ENCODE measurements at places on chromosomes 3 and 15.
A peak's percentile ranks its signal among the peaks of the same experiment; 100 is the strongest.

DNA sequence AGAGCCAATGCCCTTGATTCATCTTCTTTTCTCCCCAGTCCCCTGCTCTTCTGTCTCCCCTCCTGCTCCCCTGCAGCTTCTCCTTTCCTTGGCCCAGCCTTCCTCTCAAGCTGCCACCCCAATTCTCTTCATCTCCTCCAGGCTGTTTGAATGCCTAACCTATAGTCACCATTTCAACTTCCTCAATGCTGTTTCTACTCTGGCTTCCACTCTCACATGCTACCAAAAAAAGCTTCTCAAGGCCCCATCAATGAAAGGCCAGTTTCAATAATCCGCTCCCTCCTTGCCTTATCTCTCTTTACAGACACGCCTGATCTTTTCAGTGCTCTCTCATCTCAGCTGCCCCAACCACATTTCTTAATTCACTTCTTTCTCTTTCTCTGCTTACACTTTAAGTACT is 212.2 kb upstream of the GPR149 start:
- no peak for DNase-seq

DNA sequence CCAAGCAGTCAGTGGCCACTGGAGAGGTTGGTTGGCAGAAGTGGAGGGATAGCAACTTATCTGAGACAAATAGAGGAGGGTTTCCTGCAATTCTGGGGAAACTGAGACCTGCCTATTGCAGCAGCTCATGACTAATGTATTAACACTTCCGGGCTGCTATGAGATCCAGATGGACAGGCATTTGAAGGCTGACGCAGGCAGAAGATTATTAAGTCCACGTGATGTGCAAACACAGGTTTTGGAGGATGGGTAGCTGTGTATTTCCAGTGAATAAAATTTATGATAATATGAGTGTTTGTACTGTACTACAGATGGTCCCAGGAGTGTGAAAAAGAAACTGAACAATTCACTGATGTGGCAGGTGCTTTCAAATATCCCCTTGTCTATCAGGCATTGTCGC is 28.5 kb upstream of the CFAP161 start:
- DNase-seq: no peak

DNA sequence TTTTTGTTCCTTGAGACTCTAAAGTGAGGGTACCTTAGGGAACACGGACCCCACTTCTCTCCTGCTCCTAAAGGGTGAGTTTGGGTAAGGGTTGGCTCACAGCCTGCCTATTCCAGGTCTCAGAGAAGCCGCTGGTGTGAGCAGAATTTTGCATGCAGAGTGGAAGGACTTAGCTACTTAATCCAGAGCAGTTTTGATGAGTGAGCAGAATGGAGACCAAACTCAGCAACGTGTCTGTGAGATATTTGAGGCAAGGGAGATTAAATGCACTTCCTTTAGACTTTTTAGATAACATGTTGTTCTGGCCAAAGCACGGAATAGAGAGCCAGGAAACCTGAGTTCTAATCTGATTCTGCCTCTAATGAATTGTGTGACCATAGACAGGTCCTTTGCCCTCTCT is 5.1 kb downstream of the SLC24A1 start:
- no peak for DNase-seq

DNA sequence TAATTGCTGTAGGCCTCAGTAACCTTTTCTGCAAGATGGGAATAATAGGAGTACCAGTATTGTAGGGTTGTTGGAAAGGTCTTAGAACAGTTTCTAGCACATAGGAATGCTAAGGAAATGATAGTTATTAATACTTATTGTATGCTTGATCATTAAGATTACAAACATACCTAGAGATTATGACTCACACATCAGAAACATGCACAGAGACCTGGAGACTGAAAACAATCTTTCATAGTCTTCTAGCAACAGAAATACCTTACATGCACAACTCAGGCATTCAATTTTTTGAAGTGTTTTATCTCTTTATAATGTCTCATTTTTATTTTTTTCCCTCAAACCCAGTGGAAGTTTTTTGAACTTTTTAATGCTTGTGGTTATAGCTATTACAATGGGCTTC is 104.4 kb upstream of the ZBTB20 start:
- DNase-seq: no peak

GRCh38 chr15:36183201-36183600 is 396.2 kb upstream of the CDIN1 start:
- no peak for DNase-seq

- no peak for DNase-seq
These were observed 373.3 kb downstream of the GAP43 start for GRCh38 chr3:115996420-115997108.

DNA sequence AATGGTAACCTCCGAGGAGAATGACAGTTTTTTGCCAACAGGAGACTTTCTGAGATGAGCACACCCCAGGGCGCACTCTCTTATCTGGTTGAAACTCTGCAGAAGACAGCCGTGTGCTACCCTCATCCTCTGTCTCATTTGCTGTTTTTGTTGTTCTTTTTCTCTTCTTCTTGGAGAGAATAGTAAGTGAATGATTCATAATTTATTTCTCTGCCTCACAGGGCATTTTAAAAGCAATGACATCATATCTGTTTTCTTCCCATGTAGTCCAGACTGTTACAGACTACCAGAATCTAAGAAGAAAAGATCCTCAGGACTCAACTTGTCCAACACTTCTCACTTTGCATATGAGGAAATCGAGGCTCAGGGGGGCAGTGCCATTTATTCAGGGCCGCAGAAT is 771.1 kb upstream of the GRM7 start:
- no peak for DNase-seq

DNA sequence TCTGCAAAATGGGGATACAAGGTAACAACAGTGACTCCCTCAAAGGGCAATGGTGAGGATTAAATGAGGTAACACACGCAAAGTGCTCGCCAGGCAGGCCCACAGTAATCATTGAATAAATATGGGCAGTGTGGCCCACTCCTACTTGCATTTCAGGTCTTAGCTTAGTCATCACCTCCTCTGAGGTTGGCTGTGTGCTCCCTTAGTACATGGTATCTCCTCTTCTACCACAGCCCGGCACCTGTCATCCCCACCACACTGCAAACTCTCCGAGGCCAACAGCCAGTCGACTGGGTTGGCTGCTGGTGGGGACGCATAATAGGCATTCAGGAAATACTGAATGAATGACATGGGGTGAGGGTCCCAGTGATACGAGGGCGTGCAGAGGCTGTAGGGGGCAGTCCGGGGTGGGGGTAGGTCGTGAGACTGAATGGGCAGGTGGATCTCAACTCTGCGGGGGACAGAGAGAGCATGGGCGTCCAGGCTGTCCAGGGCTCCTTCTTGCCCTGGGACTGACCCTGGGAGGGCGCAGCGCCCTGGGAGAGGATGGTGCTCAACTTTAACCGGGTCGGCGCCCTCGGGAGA is 375 bp upstream of the MYZAP start:
- DNase-seq: peak; percentile 10

Measured in activated CD4-positive, alpha-beta T cell treated with anti-CD3 and anti-CD28 coated beads, Interleukin-2, amount 50 U/mL, for 48 hours (primary cell).